ENCODE measurements at places on chromosomes 2 and 18.

DNA sequence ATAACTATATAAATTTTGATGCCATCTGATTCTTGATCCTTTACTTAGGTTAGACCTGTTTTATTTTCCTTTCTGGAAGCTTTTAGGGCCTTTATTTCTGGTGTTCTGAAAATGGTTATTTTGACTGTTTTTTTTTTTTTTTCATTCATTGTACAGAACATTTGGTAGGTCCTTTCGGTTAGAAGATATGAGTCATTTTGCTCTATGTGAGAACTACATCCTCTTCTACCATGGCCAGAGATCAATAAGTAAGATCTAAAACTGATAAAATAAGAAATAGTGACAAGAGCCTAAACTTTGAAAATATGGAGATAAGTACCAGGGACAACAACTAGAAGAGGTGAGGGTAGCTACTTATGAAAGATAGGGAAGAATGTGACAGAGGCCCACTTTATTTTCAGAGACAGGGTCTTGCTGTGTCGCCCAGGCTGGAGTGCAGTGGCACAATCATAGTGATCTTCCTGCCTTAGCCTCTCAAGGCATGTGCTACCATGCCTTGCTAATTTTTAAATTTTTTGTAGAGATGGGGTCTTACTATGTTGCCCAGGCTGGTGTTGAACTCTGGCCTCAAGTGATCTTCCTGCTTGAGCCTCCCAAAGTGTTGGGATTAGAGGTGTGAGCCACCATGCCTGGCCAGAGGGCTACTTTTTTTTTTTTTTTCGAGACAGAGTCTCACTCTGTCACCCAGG is 66.5 kb downstream of the EIF2AK3 start:
- no peak for DNase-seq

GRCh38 chr18:49399003-49399402 is 61.4 kb downstream of the DYM start:
- DNase-seq = no peak

GRCh38 chr2:160658851-160659250 is 165.2 kb upstream of the RBMS1 start:
- no peak for DNase-seq

DNA sequence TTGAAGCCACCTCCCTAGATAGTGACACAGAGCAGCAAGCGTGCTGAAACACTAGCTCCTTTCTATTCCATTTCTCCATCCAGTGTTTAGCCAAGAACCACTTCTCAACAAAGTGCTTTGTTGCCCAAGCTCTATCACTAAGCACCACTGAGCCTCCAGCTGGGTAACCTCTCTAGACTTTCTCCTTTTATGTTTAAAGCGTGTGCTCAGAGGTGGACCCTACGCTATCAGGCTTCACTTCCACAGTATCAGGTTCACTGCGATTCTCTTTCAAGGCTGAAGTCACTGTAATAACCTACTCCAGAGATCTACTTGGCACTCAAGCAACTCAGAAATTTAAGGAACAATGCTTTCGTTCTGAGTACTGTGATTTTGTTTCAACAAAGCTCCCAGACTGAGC is 197.9 kb downstream of the LNPK start:
- no peak for DNase-seq

DNA sequence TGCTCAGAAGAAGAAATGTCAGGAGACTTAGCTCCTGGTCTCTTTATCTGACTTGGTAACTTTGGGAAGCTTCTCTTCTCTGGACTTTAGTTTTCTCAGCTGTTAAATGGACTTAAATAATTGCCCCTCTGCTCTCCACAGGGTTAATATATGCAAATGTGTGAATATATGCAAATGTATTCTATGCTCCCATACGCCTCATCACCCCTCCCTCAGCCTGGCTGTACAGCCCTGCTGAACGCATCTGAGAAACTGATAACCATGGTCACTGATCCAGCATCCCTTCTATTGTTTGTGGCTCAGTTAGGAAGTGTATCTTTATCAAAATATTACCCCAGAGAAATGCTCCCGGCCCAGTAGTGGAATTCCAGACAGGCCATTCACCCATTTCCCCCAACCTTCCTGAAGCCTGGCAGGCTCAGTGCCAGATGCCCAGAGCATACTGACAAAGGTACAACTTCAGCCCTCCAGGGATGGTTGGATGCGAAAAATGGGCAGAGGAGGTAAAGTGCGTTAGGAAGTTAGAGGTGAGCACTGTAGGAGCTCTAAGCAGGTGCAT is 103.4 kb downstream of the DYSF start:
- no peak for DNase-seq

GRCh38 chr2:111221701-111222100 is 101.0 kb downstream of the BCL2L11 start:
- DNase-seq = no peak

- DNase-seq = no peak
Observed at GRCh38 chr2:40028792-40029488, 249.9 kb upstream of the THUMPD2 start.

DNA sequence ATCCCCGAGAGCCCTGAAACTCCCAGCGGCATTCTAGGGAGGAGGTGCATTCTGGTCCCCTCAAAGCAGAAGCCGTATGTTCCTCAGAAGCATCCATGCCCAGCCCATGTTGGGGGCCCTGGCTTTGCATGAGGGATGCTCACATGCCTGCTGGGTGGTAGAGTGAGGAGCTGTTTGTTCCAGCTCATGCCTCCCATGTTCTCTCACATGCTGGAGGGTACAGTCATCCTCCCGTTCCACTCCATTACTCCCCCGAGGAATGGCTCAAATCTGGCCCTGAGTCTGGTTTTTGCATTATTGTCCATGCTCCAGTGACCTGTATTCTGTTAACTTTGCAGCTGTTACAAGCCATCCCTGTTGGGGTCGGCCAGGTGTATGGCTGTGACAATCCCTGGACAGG is 24.1 kb downstream of the SLC14A2 start:
- no peak for DNase-seq

DNA sequence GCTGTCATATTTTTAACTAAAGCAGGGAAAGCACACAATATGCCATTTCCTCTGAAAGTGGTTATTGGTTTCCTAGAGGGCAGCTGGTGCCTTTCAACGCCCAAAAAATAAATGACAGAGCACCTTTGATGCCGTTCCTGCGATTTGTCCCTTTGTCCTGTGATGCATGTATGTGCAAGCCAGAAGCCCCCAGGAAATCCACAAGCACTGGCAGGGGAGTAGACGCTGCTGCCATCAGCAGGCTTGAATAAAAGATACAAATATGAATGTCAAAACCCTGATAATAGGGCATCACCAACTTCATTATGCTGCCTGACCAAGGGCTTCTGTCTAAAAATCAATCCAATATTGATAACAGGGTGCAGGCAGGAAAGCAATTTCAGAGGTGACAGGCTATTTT is 246.1 kb downstream of the FBXO15 start:
- DNase-seq = no peak

GRCh38 chr2:20609349-20609994 is 41.4 kb downstream of the HS1BP3 start:
- DNase-seq = no peak

DNA sequence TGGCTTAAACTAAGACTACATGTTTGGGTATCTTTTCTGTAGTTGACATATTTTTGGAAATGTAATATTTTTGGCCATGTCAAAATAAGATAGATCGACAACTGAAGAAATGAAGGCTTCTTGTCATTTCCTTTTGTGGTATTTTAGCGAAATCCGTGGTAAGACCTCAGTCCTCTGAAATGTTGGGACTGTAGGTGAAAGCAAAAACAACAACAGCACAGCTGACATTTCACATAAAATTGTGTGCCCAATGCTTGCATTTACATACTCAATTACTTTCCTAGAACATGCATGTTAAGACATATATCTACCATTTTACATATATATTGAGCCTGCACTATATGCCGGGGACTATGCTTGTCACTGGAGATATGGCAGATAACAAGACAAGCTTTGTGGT is 50.2 kb downstream of the SPP2 start:
- DNase-seq = no peak

- DNase-seq = no peak
Observed at GRCh38 chr18:59516356-59517155, 157.5 kb upstream of the LMAN1 start.

GRCh38 chr2:71882949-71883472 is 264.7 kb downstream of the CYP26B1 start:
- peak; percentile 90 for DNase-seq

GRCh38 chr2:101787097-101787496 is 89.6 kb downstream of the MAP4K4 start:
- no peak for DNase-seq

DNA sequence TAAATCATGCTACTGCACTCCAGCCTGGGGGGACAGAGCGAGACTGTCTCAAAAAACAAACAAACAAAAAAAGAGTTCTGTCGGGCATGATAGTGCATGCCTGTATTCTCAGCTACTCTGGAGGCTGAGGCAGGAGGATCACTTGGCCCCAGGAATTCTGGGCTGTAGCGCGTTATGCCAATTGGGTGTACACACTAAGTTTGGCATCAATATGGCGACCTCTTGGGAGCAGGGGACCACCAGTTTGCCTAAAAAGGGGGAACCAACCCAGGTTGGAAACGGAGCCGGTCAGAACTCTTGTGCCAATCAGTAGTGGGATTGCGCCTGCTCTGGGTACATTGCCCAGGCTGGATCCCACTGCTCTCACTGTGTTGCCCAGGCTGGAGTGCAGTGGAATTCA is 49.7 kb downstream of the SDC1 start:
- no peak for DNase-seq

GRCh38 chr2:43810452-43810851 is 28.2 kb downstream of the ABCG5 start:
- DNase-seq = no peak

GRCh38 chr18:7663366-7664312 is 96.5 kb downstream of the PTPRM start:
- DNase-seq = no peak

- DNase-seq = no peak
Observed at GRCh38 chr18:48885266-48885923, 65.4 kb downstream of the SMAD7 start.

- DNase-seq = peak; percentile 21
Observed at GRCh38 chr2:210577263-210578071, 21.1 kb downstream of the CPS1 start.

Measured in hematopoietic multipotent progenitor cell treated with erythropoietin and hydrocortisone succinate and interleukin-3 and kit ligand, for 17 days (in vitro differentiated cells).